ENCODE measurements at places on chromosomes 5 and 9.

DNA sequence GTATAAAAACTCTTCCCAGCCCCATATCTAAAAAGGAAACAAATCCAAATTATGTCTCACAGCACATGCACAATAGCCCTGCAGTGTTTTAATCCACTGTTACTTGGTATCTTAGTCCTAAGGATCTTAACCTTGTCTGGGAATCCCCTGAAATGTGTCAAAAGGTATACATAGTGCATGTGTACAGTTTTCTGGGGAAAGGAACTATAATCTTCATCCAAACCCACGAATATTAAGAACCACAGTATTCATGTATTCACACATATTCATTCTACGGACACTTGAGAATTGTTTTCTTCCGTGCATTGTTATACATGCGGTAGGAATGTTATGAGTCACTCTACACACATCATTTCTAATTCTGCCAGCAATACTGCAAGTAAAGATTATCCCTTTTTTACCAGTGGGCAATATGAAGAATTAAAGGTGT is 47.8 kb upstream of the SNX2 start:
- no peak for DNase-seq

DNA sequence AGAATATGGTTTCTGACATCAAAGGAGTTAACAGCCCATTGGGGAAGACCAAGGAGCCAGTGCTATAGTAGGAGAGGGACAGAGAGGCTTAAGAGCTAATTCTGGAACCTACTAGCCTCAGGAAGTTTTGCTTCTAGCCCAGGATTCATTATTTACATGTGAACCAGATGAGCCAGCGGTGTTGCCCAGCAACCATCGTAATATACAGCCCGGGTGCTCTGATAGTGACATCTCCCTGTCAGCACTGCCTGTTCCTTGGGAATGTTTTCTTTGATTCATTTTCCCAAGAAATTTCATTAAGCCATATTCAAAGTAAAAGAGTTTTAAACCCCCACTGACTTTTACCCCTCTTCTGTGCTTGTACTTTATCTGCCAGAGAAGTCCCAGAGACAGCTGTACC is 217.4 kb upstream of the ADAMTSL1 start:
- no peak for DNase-seq

- DNase-seq: no peak
Measured at GRCh38 chr5:14486996-14487896, 94.3 kb upstream of the OTULINL start.

GRCh38 chr9:108860764-108861163 is 1.3 kb upstream of the ACTL7A start:
- DNase-seq: no peak

- peak; percentile 63 for DNase-seq
Measured at GRCh38 chr9:27333241-27334052, 36.5 kb upstream of the EQTN start.

GRCh38 chr9:86512929-86513328 is 158.7 kb upstream of the TUT7 start:
- no peak for DNase-seq

DNA sequence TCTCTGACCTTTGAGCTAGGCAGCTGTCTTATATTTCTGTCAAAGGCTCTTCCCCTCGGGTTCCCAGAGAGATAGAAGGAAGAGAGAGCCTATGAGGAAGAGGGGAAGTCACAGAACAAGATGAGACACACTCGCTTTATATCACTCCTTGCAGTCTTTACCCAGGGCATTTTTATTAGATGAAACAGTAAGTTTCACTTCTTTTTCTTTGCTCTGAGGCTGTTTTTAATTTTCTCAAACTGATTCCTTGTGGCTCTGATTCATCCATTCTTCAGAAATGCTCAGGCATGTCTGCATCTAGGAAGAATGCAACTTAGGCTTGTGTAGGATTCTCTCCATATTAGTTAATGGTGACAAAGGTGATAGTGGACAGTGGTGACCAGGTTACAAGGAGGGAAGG is 132.9 kb upstream of the CHD1 start:
- no peak for DNase-seq

GRCh38 chr5:168860503-168860902 is 281.3 kb upstream of the PANK3 start:
- no peak for DNase-seq

GRCh38 chr5:98772415-98773213 is 849 bp upstream of the RGMB start:
- no peak for DNase-seq

- DNase-seq: no peak
Measured at GRCh38 chr5:40429258-40430100, 250.2 kb upstream of the PTGER4 start.

DNA sequence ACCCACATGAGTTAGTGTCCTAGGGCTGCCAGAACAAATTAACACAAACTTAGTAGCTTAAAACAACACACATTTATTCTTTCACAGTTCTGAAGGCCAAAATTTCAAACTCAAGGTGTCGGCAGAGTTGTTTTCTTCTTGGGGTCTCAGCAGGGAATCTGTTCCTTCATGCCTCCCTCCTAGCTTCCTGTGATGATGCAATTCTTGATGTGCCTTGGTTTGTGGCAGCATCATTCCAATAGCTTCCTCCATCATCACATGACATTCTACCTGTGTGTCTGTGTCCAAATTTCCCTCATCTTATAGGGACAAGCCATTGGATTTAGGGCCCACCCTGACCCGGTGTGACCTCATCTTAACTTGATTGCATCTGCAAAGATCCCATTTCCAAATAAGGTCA is 12.2 kb upstream of the SLC25A48 start:
- no peak for DNase-seq

- DNase-seq: no peak
Measured at GRCh38 chr9:133334161-133334560, 1.8 kb downstream of the SURF6 start.

DNA sequence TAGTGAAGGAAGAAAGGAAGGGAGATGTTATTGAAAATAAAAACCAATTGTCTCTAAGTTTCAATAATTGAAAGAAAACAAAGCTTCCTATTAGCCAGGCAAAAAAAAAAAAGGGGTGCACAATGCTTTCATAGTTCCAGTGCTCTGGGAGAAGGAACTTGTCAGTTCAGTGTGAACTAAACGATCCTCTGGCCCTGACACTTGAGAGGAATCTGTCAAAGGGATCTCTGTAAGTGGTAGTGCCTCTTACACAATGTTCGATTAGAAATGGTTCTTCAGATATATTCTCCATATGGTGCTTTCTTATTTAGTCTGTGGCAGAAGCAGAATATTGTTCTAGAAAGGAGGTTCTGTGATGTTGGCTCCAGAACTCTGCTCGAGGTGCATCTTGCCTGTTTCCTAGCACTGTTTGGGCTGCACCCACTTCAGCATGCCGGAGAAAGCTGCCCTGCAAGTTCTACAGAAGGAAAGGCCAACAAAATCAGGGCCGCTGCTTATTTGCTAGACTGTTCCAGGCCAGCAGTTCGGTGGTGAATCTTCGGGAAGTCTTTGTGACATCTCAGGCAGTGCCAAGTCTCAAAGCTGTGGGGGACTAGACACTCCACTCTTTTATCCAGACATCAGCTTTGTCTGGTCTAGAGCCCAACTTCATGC is 90.9 kb downstream of the PIK3R1 start:
- DNase-seq: no peak

- no peak for DNase-seq
Measured at GRCh38 chr5:79143684-79144379, 32.2 kb downstream of the BHMT start.

DNA sequence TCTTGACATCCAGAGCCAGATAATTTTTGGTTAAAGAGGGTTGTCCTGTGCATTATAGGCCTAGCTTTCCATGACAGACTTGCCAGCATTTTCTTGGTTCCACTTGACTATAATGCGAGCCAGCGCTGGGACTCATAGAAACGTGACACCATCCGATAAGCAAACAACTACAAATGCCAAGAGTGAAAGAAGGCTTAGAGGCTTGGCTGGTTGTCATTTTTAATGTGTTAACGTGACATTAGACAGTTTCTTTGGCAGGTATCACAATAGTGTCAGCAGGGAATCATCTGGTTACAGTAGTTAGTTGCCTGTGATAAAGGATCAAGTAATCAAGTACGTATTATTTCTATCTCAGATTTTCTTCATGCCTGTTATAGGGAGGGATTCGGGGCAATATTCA is 20.0 kb upstream of the LIFR start:
- no peak for DNase-seq

GRCh38 chr5:158856794-158857193 is 242.9 kb downstream of the EBF1 start:
- no peak for DNase-seq

DNA sequence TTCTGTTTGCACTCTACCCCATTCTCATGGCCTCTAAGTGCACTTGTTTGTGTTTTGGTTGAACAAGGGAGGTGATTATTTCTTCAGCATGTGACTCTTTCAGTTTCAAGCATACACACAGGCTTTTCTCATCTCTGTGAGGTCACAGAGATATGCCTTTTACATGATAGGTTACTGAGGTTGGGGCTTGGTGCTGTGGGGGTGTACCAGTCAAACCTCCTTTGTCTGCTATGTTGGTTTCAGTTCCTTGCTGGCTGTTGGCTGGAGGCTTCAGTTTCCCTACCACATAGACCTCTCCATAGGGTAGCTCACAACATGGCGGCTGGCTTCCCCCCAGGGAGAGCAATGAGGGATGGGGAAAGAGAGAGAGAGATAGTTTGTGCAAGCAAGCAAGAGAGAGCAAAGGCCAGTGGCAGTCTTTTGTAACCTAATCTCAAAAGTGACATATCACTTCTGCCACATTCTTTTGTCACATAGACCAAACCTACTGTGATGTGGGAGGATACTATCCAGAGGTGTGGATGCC is 96.7 kb upstream of the SEMA6A start:
- no peak for DNase-seq

DNA sequence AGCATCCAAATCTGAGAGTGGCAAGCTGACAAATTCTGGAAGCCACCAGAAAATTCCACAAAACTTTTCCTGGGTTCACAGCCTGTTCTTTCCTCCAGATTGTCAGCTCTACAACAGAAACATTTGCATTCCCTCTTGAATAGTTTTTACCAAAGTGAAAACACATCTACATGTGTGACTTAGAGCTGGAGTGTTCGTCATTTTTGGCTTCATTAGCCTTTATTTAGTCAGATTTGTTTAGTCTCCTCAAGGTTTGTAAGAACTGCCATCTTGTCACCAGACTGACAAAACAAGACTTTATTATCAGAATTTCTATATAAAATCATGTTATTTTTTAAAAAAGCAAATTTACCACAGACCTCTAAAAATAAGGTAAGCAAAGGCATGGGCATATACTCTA is 347.3 kb downstream of the TRIM36 start:
- no peak for DNase-seq

- DNase-seq: no peak
Measured at GRCh38 chr5:109703166-109703565, 13.4 kb downstream of the MAN2A1 start.

GRCh38 chr5:97847920-97848631 is 665.0 kb upstream of the RIOK2 start:
- DNase-seq: no peak

DNA sequence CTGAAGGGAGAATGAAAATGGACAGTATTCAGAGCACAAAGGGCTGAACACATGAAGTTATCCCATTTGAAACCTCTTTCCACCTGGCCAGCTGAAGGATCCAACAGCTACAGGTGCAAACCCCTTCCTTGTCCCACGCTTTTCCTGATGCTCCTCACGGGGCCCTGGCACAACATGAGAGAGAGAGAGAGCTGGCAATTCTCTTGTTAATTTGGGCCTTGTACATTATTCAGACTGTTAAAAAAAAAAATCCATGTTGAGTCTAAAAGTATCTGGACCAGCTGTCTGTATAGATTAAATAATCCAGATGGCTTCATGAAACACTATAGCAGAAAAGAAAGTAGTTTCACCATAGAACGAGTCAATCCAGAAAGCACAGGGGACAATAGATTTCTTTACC is 74.1 kb downstream of the HMHB1 start:
- DNase-seq: no peak

DNA sequence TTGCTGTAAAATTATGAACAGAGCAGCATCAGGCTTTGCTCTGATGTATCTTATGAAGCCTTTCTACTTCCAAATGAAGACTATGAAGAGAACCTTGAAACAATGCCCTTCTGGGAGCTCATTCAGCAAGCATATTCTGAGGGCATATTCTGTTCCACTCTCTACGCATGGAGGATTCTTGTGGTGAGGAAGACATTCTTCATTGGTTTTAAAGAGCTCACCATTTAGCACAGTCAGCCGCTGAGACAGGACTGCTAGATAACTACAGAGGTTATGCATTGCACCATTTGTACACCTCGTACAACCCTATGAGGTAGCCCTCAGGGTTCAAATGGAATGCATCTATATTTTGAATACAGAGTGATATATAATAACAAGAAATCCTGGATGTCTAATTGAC is 61.0 kb downstream of the INVS start:
- DNase-seq: no peak

GRCh38 chr5:1167728-1168709 is 33.4 kb upstream of the SLC6A19 start:
- peak; percentile 38 for DNase-seq

GRCh38 chr9:82670726-82671125 is 392.2 kb downstream of the RASEF start:
- DNase-seq: no peak

DNA sequence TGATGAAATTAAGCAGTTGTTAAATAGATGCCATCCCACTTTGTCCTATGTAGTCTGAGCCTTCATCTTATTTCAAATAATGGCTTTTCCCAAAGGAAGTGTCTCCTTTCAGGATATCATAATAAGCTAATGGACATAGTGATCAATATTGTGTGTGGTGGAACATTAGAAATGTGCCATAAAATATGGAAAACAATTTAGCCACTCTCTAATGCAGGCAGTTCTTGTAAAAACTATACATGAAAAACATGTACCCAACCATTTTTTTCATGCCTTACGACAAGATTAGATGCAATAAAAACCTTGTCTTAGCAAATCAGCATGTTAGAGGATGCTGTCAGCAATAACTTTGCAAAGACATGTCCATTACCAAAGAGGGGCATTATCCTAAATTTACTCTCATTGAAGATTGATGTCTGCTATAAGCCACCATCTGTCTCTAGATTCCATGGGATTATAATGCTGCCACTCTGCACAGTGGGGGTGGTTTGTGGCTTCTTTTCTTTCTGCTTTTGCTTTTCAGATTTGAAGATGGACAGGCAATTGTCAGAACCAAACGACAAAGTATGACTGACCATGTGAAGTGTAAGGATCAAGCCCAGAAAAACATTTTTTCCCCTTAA is 724.0 kb upstream of the ZNF608 start:
- DNase-seq: no peak

- DNase-seq: no peak
Measured at GRCh38 chr5:149840226-149840825, 104.3 kb downstream of the PDE6A start.

DNA sequence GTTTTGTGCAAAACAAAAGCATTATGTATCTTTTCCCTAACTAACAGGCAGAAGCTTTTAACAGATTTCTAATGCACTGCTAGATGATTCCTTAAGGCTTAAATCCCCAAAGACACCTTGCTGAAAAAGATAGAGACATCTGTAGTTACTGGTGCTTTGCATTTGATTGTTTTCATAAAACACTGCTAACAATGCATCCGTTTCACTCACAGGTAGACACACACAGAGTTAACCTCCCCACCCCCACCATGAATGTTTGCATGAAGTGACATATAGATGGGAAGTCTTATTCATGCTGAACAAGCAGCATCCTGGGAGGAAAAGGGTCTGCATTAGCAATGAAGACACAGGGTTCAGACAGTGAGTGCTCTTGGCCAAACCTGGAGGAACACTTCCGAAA is 100.9 kb downstream of the ASTN2 start:
- no peak for DNase-seq

Measured in caudate nucleus (tissue), 63 donors.